ENCODE measurements at places on chromosomes 6 and 20. TPM values are rescaled to one million over a fixed set of nuclear protein-coding genes. Genes with fewer than 3 reads are reported as not detected.

DNA sequence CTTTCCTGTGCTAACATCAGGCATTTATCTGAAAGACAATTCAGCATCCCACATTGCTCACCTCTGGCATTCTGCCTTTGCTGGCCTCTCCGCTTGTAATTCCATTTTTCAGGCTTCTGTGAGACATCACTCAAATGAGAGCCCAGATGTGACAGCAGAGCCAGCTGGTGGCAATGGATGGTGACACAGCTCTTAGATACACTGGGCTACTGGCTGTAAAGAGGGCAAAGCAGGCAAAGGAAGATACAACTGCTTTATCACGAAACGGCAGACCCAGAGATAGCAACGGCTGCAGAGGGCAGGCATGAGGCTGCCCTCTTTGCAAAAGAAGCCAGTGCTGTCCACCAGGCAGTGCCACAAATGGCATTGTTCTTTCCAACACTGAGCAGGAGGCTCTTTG lies 329.8 kb downstream of the KIF16B start:
- no peak overlapping the region for H3K4me3 ChIP-seq
- H3K27ac ChIP-seq: no peak overlapping the region
- peaks cover 4% of the 10 kb centered on the region for H3K36me3 ChIP-seq
- H3K27me3 ChIP-seq: no peaks in the 10 kb centered on the region

The JPH2 gene
- 19.9 TPM for polyA plus RNA-seq

The ECI2 gene
- polyA plus RNA-seq: 58.2 TPM

DNA sequence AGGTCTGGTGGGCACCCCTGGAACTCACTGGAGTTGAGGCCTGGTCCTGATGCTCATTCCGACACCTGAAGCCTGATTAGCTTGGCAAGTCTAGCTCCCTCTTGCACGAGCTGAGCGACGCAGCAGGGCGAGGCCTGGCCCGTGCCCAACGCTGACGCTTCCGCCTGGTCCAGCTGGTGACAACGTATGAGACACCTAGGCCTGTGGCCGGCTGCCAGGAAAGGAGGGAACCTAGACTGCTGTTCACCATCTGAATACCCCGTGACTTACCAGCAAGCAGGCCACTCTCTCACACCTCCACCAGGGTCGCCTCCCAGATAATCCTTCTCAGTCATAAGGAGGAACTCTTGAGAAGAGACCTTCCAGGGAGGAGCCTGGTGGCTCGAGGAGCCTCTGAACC lies 24.5 kb downstream of the YTHDF1 start:
- H3K4me3 ChIP-seq: no peak overlapping the region
- H3K27ac ChIP-seq: no peak overlapping the region
- DNase-seq: no peak
- no peaks in the 10 kb centered on the region for H3K4me1 ChIP-seq

DNA sequence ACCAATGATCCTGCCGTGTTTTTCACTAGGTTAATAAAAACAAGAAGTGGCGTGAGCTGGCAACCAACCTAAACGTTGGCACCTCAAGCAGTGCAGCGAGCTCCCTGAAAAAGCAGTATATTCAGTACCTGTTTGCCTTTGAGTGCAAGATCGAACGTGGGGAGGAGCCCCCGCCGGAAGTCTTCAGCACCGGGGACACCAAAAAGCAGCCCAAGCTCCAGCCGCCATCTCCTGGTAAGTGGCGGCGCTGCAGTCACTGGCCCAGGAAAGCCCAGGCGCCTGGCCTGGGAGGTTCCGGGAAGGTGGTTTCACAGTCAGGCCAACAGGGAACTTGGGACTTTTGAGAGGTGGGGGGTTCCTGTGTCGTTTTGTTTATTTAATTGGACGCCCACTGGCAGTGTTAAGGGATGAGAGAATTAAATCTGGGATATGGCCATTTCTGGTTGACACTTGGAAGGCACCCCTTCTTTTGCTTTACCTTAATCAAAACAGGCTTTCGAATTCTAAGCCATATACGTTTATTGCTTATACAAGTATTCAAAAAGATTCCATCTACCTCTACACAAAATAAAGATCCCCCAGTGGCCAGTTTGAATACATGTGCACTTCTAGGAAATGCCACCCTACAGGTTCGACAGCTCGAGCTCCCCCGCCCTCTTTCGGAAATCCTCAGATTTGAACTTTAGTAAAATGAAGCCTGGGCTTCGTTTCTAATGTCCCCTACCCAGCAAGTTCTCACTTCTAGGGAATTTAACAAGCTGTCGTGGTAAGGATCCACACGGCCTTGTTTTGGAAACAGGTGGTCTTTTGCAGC lies 138.9 kb downstream of the TMEM242 start:
- H3K27ac ChIP-seq: peak overlapping the region; percentile 85
- H3K4me1 ChIP-seq: peaks cover 18% of the 10 kb centered on the region
- H3K27me3 ChIP-seq: no peaks in the 10 kb centered on the region
- peak; percentile 82 for DNase-seq
- H3K36me3 ChIP-seq: peaks cover 2% of the 10 kb centered on the region
- no peak overlapping the region for H3K4me3 ChIP-seq

All from psoas muscle (tissue), 8 donors.